Urinary bladder (tissue), 4 donors: ENCODE measurements at places on chromosomes 1 and 21. TPM values are rescaled to one million over a fixed set of nuclear protein-coding genes. Genes with fewer than 3 reads are reported as not detected.

GRCh38 chr1:76239470-76239918 lies 164.9 kb downstream of the ST6GALNAC3 start:
- DNase-seq: no peak

GRCh38 chr1:87370544-87370943 lies 41.9 kb downstream of the LMO4 start:
- no peak for DNase-seq

DNA sequence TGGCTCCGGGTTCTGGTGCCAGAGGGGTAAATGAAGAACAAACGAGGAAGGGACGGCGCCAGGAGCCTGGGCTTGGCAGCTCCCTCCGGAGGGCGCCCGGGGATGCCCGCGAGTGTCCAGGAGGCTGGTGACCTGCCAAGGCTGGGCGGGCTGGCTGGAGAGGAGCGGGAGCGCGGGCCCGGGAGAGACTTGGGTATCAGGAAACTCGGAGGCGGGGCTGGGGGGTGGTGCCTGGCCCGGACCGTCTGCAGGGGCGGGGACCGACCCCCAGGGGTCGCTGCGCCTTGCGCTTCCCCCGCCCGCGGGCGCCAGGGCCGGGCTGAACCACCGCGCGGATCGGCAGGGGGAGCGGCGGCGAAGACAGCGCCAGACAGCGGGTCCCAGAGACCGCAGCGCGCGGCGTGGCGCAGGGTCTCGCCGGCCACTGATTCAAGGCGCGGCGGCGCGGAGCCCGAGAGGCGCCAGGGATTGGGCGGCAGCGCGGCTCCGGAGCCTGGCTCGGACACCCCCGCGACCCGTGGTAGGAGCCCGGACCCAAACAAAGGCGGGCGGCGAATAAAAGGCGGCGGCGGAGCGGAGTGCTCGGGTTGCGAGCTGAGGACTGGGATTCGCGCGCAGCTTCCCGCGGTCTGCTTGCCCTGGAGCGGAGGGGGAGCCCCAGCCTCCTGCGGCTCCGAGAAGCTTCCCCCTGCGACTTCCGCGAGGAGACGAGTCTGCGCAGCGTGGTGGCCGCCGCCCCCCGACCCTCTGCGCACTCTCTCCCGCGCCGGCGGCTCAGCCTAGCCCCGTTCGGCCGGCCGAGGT lies at the start of gene DISP3:
Gene DISP3, plus strand, starts transcription at position 585 of the 804 bp plus-strand sequence. CDS start 21,838 bp downstream, outside the sequence.
- no peak for DNase-seq

DNA sequence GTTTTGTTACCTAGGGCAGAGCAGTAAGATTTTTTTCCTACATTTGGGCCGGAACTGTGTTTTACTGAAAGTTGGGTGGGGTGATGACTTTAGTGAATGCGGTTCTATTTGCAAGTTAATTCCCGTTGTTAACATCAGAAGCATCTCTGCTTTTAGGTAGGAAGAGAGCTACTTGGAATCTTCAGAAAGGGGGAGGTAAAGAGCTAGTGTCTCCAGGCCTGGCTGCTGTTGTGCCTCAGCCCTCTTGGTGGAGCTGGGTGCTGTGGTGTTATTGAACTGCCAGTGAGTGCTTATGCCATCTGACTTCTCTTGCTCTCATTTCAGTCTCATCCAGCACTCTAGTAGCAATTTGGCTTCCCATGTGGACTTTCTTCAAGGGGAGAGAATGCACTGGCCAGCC lies 3.4 kb downstream of the KDM4A start:
- DNase-seq: no peak

DNA sequence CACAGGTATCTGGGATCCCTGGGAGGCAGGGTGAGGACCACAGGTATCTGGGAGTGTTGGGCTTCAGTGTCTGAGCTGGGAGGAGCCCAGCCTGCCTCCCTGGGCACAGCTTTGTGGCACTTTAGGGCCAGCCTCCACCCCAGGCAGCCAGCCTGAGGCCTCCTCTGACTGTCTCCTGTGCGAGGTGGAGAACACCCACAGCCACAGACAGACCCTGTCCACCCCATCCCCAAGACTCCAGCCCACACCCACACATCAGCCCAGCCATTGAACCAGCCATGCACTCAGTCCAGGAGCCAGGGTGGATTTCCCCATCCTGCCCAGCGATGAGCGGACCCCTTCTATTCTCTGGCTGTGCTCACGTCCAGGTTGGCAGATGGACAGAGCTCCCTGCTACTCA lies 21.8 kb upstream of the TNFRSF1B start:
- no peak for DNase-seq

MYOG gene
- not detected for polyA plus RNA-seq

DNA sequence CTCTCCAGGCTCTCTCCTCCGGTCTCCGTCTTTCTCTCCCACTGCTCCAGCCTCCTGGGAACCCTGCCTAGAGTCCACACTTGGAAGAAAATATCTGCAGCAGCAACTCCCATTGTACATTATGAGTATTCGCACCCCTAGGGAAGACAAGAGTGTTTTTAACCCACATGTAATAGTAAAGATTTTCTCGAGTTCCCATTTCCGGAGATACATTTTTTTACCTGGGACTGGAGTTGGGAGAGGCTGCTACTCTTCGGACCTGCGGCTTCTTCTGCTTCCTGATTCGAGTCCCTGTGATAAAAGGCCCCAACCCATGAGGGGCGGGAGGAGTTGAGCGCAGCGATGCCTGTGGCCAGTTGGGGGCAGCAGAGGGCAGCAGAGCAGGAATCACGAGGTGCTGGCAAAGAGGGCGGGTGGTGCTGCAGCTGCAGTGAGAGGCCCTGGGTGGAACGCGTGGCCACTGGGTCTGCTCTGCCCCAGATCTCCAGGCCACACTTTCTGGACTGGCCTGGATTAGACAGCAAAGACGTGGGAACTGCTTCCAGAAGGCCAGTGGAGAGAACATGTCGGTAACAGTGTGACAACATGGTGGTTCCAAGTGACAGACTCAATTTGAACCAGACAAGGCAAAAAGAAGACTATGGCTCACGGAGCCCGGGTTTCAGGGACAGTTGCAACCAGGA lies 221.0 kb upstream of the CSF3R start:
- DNase-seq: peak; percentile 20

LCE1A gene
- not detected for polyA plus RNA-seq

- no peak for DNase-seq
Measured at GRCh38 chr1:2352341-2352896, 38.9 kb downstream of the MORN1 start.

SELENBP1 gene
- polyA plus RNA-seq: 82.8 TPM

LCE1D gene
- polyA plus RNA-seq: not detected

- DNase-seq: no peak
Measured at GRCh38 chr21:46667741-46668380, 32.4 kb downstream of the PRMT2 start.

- no peak for DNase-seq
Measured at GRCh38 chr1:180945551-180945950, 32.9 kb downstream of the KIAA1614 start.

PLPPR4 gene
- 25.4 TPM for polyA plus RNA-seq

DNA sequence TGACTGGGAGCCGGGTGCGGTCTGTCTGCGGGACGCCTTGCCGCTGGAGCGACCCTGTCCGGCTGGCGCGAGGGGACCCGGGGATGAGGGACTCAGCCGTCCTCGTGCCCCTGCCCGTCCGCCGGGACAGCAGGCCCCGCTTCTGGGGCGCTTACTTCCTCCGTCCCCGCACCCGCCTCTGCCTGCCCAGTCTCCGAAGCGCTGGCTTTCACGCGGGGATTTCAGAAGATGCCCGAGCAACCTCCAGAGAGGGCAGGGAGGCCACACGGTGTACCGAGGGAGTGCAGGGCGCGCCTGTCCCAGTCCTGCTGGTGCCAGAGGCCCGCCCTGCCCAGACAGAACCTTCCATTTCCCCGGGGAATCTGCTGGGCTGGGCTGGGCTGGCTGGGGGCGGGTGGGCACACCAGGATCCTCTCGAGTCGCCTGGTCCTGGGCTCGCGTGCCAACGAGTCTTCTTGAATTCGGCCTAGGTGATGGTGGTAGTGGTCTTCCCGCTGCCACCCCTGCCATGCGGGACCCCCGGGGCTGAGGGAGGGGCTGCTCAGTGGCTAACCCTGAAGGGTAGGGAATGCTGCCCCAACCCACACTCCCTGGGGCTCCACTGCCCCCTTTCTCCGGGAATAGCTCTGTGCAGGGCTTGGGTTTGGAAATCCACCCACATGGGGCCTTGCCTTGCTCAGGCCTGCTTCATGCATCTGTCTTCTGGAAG lies 2.5 kb upstream of the TRPM2 start:
- DNase-seq: no peak

DNA sequence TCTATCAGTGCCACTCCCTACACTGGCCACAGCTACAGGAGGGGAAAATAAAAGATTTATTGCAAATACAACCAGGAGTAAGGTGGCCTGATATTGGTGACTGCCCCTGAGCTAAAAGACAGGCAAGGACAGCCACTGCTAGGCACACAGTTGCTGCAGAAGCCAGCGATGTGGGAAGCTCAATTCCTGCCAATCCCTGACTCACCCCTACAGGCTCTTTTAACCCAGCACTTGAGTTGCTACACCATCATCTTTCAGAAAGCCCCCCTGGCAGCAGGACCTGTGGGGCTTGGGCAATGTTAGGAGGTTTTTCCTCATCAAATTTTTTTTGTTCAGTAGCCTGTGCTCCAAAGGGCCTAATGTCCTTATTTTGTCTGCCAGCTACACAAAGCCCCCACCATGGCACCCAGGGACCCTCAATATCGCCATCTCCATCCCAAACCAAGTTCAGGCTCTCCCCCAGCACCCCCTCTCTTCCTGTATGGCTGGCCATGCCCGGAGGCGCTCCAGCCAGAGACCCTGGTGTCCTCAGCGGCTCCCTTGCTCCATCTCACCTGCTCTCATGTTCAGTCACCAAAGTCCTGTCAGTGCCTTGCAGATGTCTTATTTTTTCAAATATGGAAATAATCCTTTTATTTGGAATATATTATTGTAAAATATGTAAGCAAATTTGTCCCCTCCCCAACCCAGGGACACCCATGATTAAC lies 13.4 kb downstream of the CLEC20A start:
- DNase-seq: no peak

DNA sequence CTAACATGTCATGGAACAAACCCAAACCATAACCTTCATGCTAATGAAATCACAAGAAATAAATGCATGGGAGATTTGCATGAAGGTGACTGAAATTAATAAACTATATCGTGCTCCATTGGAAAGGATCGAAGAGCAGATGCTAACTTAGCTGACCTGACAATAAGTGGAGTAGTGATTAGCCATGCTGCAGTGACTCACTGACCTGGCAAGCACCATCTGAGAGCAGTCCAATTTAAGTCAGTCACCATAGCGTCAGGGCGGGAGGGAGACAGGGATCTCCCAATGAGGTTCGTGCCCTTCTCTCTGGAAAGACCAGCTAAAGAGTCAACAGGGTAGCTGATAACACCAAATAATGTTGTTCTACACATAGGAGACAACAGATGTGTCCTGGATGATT lies 21.5 kb downstream of the OLIG2 start:
- no peak for DNase-seq

- no peak for DNase-seq
Measured at GRCh38 chr1:92929461-92929860, 31.8 kb downstream of the DIPK1A start.

GRCh38 chr1:110068646-110069403 lies 1.6 kb downstream of the ALX3 start:
- DNase-seq: no peak

- no peak for DNase-seq
Measured at GRCh38 chr1:184300446-184300845, 86.4 kb upstream of the C1orf21 start.

DNA sequence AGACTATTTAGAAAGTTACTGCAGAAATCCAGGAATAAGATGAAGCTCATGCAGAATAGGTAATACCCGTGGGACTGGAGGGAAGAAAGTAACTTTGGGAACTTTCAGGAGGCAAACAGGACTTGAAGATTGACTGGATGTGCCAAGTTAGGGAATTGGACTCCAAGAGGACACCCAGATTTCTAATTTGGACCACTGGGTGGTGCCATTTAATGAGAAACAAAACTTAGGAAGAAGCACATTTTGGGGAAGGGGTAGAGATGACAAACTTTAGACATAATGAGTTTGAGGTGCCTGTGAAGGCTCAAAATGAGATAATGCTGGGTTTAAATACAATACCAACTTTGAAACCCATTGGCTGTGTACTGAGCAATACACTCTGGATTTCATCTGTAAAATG lies 3.3 kb upstream of the B4GALT3 start:
- DNase-seq: no peak

SIK1 gene
- 13.6 TPM for polyA plus RNA-seq

DNA sequence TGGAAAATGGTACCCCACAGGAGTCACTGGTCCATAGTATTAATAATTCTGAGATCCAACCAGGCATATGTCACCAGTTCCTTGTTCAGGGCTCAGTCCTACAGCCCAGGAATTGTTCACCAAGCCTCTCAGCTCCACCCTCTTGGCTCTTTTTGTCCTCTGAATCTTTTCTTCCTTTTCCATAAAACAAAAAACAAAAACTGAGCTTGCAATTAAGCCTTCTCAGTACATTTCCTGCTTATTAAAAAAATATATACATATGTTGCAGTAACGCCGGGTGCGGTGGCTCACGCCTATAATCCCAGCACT lies 23.4 kb upstream of the KIF1B start:
- no peak for DNase-seq

- no peak for DNase-seq
Measured at GRCh38 chr1:12604114-12604874, 13.7 kb downstream of the DHRS3 start.

PDE4B gene
- 9.0 TPM for polyA plus RNA-seq

DNA sequence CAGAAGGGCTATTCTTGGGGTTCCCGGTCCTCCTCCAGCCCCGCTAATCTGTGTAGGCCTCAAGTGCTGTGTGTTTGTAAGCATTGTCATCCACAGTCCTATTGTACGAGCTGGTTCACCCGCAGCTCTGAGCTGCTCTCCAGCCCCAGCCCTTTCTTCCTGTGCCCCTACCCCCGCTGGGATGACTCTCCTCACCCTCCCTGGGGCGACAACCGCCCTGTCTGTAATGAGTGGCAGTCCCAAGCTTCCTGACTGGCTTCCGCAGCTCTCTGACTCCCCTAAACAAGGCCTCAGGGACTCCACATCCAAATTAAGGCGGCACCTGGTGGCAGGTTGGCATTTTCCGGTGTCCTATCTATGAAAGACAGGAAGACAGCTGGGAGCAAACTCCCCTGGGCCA lies 45.8 kb downstream of the TFF3 start:
- DNase-seq: no peak

DNA sequence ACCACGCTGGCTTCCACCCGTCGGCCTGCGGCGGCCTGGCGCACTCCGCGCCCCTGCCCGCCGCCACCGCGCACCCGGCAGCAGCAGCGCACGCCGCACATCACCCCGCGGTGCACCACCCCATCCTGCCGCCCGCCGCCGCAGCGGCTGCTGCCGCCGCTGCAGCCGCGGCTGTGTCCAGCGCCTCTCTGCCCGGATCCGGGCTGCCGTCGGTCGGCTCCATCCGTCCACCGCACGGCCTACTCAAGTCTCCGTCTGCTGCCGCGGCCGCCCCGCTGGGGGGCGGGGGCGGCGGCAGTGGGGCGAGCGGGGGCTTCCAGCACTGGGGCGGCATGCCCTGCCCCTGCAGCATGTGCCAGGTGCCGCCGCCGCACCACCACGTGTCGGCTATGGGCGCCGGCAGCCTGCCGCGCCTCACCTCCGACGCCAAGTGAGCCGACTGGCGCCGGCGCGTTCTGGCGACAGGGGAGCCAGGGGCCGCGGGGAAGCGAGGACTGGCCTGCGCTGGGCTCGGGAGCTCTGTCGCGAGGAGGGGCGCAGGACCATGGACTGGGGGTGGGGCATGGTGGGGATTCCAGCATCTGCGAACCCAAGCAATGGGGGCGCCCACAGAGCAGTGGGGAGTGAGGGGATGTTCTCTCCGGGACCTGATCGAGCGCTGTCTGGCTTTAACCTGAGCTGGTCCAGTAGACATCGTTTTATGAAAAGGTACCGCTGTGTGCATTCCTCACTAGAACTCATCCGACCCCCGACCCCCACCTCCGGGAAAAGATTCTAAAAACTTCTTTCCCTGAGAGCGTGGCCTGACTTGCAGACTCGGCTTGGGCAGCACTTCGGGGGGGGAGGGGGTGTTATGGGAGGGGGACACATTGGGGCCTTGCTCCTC lies 1.9 kb downstream of the OLIG2 start:
- DNase-seq: no peak
